ENCODE measurements at places on chromosomes 7 and 10. TPM values are rescaled to one million over a fixed set of nuclear protein-coding genes. Genes with fewer than 3 reads are reported as not detected.

TRIM50 gene
- total RNA-seq, result not detected

AKR1C1 gene
- total RNA-seq, result 584 TPM

STEAP1 gene
- total RNA-seq, result 13.6 TPM

AMPH gene
- 0.18 TPM for total RNA-seq

NUTM2B gene
- 0.55 TPM for total RNA-seq

KLHDC10 gene
- 13.9 TPM for total RNA-seq

RHOBTB1 gene
- 9.6 TPM for total RNA-seq

CPEB3 gene
- 0.52 TPM for total RNA-seq

HTR7 gene
- 0.12 TPM for total RNA-seq

FRG2B gene
- not detected for total RNA-seq

PAX4 gene
- not detected for total RNA-seq

OR2A12 gene
- not detected for total RNA-seq

HBP1 gene
- 19.9 TPM for total RNA-seq

ZNF398 gene
- 8.5 TPM for total RNA-seq

SCRN1 gene
- 57.0 TPM for total RNA-seq

FAM107B gene
- total RNA-seq, result 93.0 TPM

SLC26A5 gene
- total RNA-seq, result not detected

CALHM3 gene
- 0.31 TPM for total RNA-seq

CYP3A5 gene
- total RNA-seq, result 1.9 TPM

IFT22 gene
- total RNA-seq, result 55.2 TPM

MEOX2 gene
- total RNA-seq, result not detected

ATRNL1 gene
- 0.20 TPM for total RNA-seq

TUBAL3 gene
- total RNA-seq, result 0.33 TPM

VSTM4 gene
- 0.39 TPM for total RNA-seq

ASB13 gene
- total RNA-seq, result 22.4 TPM

CYP2C19 gene
- total RNA-seq, result not detected

FOXP2 gene
- not detected for total RNA-seq

AGFG2 gene
- total RNA-seq, result 20.1 TPM

CCNY gene
- 44.0 TPM for total RNA-seq

EIF4H gene
- 326 TPM for total RNA-seq

H2BK1 gene
- not detected for total RNA-seq

SPDYE16 gene
- total RNA-seq, result not detected

OR2A1 gene
- total RNA-seq, result not detected

PTF1A gene
- total RNA-seq, result not detected

SCART1 gene
- total RNA-seq, result 0.31 TPM

NAPEPLD gene
- 3.7 TPM for total RNA-seq

ASAH2B gene
- total RNA-seq, result 3.4 TPM

SYT15B gene
- 5.2 TPM for total RNA-seq

HYAL4 gene
- total RNA-seq, result not detected

NRCAM gene
- 98.8 TPM for total RNA-seq

IFIT3 gene
- total RNA-seq, result 5.0 TPM

CCL26 gene
- 6.8 TPM for total RNA-seq

MKI67 gene
- 70.7 TPM for total RNA-seq

LIPM gene
- total RNA-seq, result not detected

DPYSL4 gene
- total RNA-seq, result 19.3 TPM

DBF4 gene
- total RNA-seq, result 29.2 TPM

Measured in A549 treated with ZK216348 at 1 μM for 4 hours (cell line).